ENCODE measurements at places on chromosomes 13 and 19. TPM values are rescaled to one million over a fixed set of nuclear protein-coding genes. Genes with fewer than 3 reads are reported as not detected.

Gene SLC15A1
- 3.2 TPM for polyA plus RNA-seq

Gene CACNG8
- 0.33 TPM for polyA plus RNA-seq

Gene KCNK6
- 4.4 TPM for polyA plus RNA-seq

Gene FKBP8
- polyA plus RNA-seq = 132 TPM

Gene MBD3L2
- not detected for polyA plus RNA-seq

Gene NPAS1
- polyA plus RNA-seq = 2.3 TPM

Gene TICAM1
- 5.4 TPM for polyA plus RNA-seq

Gene C19orf85
- polyA plus RNA-seq = not detected

Gene PNMA8B
- polyA plus RNA-seq = 2.2 TPM

Gene PABPC3
- polyA plus RNA-seq = 0.44 TPM

Gene MED16
- polyA plus RNA-seq = 31.9 TPM

Gene C5AR1
- 1.9 TPM for polyA plus RNA-seq

Gene PSG7
- polyA plus RNA-seq = not detected

Gene NKPD1
- polyA plus RNA-seq = 0.38 TPM

Gene ZNF541
- polyA plus RNA-seq = 0.09 TPM

Gene CALR3
- not detected for polyA plus RNA-seq

Gene SIGLEC8
- polyA plus RNA-seq = not detected

Gene HPN
- 15.6 TPM for polyA plus RNA-seq

Gene ACP5
- 1.5 TPM for polyA plus RNA-seq

Gene APC2
- 1.2 TPM for polyA plus RNA-seq

Gene LAMP1
- 86.7 TPM for polyA plus RNA-seq

Gene ZNF837
- 1.5 TPM for polyA plus RNA-seq

Gene C13orf42
- not detected for polyA plus RNA-seq

Gene PTPRS
- 49.2 TPM for polyA plus RNA-seq

Gene TMPRSS9
- polyA plus RNA-seq = 0.33 TPM

Gene MADCAM1
- polyA plus RNA-seq = 11.1 TPM

Gene SARS2
- 25.7 TPM for polyA plus RNA-seq

Gene ZSCAN22
- polyA plus RNA-seq = 2.4 TPM

Gene NAPSA
- polyA plus RNA-seq = 1.5 TPM

Gene CABP5
- 0.10 TPM for polyA plus RNA-seq

Gene TNFSF9
- polyA plus RNA-seq = 0.96 TPM

Gene KLC3
- polyA plus RNA-seq = 0.28 TPM

Gene ARGLU1
- 161 TPM for polyA plus RNA-seq

Gene ECSIT
- 51.4 TPM for polyA plus RNA-seq

Gene PCSK4
- 2.2 TPM for polyA plus RNA-seq

Gene SLC10A2
- not detected for polyA plus RNA-seq

Gene TRPC4
- polyA plus RNA-seq = 0.83 TPM

Gene FFAR2
- 0.10 TPM for polyA plus RNA-seq

Gene RGCC
- polyA plus RNA-seq = 25.2 TPM

Gene SBSN
- not detected for polyA plus RNA-seq

Gene SULT2A1
- not detected for polyA plus RNA-seq

Gene HRC
- 159 TPM for polyA plus RNA-seq

Gene ZNF93
- polyA plus RNA-seq = 9.2 TPM

Gene TSSK6
- 0.64 TPM for polyA plus RNA-seq

Gene GNG14
- not detected for polyA plus RNA-seq

Gene ZNF235
- polyA plus RNA-seq = 5.7 TPM

Gene FCAR
- polyA plus RNA-seq = 0.44 TPM

Gene CD79A
- polyA plus RNA-seq = 0.88 TPM

Gene RNF225
- not detected for polyA plus RNA-seq

Gene VAV1
- 2.9 TPM for polyA plus RNA-seq

Gene PRDX2
- 175 TPM for polyA plus RNA-seq

Gene CNFN
- not detected for polyA plus RNA-seq

Gene ZNF540
- polyA plus RNA-seq = 1.9 TPM

Gene SCEL
- polyA plus RNA-seq = not detected

Gene PRTN3
- 3.8 TPM for polyA plus RNA-seq

Gene ZNF582
- 4.9 TPM for polyA plus RNA-seq

Gene PLK5
- 0.32 TPM for polyA plus RNA-seq

Gene CEACAM1
- 3.8 TPM for polyA plus RNA-seq

Gene RETN
- polyA plus RNA-seq = 3.1 TPM

Gene PSG6
- 0.12 TPM for polyA plus RNA-seq

Measured in muscle of leg (tissue), 16 donors.